ENCODE measurements at places on chromosomes 2 and 18.

- no peak for DNase-seq
Observed at GRCh38 chr2:86307431-86307830, 30.0 kb downstream of the REEP1 start.

- DNase-seq, result peak; percentile 58
Observed at GRCh38 chr18:58135701-58136331, 91.8 kb downstream of the NEDD4L start.

- no peak for DNase-seq
Observed at GRCh38 chr2:72104821-72105588, 42.7 kb downstream of the CYP26B1 start.

DNA sequence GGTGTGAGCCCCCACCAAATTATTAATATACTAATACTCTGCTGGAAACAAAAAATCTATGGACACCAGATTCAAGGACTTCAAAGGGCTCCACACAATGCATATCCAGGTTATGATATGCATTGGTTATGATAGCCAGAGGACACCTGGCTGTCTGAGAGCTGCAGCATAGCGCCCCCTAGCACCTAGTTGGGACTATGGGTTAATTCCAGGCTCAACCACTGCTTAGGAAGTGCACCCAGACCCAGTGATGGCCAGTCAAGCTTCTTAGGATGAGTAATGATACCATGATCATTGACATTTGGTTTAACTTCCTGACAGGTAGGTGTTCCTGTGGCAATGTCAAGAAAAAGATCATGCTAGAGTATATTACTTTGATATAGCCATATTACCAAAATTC lies 3.8 kb upstream of the FRZB start:
- no peak for DNase-seq

GRCh38 chr2:112884869-112885505 lies 26.0 kb upstream of the IL37 start:
- peak; percentile 81 for DNase-seq

GRCh38 chr2:149226790-149227189 lies 103.6 kb upstream of the LYPD6 start:
- DNase-seq, result no peak

- no peak for DNase-seq
Observed at GRCh38 chr18:72910045-72910444, 42.3 kb upstream of the NETO1 start.

- DNase-seq, result no peak
Observed at GRCh38 chr2:60945341-60945740, 64.0 kb downstream of the REL start.

DNA sequence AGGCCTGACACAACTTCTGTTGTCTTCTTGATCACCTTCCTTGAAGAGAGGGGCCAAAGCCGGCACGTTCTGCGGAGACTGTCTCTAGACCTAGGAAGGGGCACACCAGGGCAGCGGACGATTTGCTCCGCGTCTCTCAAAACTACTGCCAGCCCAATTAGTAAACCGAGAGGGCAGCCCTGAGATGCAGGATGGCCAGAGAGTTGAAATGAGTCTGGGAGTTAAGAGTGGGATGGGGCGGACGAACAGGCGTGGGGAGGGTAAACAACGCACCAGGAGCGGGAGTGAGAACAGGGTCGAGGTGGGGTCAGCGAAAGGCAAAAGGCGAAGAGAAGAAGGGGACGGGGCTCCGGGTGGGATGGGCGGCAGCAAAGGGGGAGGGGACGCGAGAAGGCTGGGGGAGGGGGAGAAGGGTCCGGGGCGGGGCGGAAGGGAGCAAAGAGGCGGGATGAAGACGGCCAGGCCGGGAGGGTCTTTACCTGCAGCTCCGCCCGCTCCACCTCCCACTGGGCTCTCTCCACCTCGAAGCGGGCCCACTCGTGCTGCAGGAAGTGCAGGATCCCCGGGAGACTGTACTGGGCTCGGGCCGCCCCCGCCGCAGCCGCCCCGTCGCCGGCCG lies 476 bp downstream of the STRN start:
- DNase-seq, result peak; percentile 62

GRCh38 chr18:965921-966758 lies 61.5 kb downstream of the ADCYAP1 start:
- DNase-seq, result no peak

- DNase-seq, result no peak
Observed at GRCh38 chr18:9062418-9062751, 40.1 kb upstream of the NDUFV2 start.

DNA sequence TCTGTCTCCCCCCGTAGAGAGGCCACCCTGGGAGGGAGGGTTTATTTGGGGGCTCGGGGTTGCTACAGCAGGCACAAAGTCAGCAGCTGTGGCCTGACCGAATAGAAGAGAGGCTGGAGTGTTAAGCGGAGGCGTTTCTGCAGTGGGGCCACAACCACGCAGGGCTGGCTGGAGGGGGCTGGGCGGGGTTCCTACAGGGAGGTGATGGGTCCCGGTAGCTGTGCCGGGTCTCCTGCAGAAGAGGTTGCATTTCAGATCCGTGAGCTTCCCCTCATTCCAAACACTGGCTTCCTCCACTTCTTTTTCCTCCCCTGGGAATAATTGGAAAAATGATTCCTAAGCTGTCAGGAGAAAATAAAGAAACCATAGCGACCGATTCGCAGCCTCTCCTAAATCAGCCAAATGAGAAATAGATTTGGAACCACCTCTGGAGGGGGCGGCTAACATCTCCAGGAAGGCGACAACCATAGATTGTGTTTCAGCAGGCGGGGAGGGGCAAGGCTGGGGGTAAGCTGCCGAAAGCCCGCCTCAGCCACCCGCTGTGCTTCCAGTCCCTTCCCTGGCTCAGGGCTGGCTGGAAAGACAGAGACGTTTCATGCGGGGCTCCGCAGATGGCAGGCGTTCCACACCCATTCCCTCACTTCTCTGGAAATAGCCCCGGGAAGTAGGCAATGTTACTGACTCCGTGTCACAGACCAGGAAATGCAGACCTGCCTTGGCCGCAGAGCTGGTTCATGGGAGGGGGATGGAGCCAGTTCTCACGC lies 85.6 kb upstream of the TAF1B start:
- no peak for DNase-seq
